Epithelial cell of umbilical artery (primary cell): ENCODE measurements at places on chromosomes 3 and 15. TPM values are rescaled to one million over a fixed set of nuclear protein-coding genes. Genes with fewer than 3 reads are reported as not detected.

Gene DAZL
- not detected in 2 replicates for total RNA-seq

Gene MST1R
- 0.30 and 0.97 TPM in 2 replicates for total RNA-seq

Gene SYNPR
- not detected in 2 replicates for total RNA-seq

Gene AMIGO3
- 0.32 TPM in 1 of 2 replicates, not detected in the other for total RNA-seq

Gene KCNMB3
- 0.65 and 1.1 TPM in 2 replicates for total RNA-seq

Gene SPINT1
- total RNA-seq = 0.97 and 1.2 TPM in 2 replicates

Gene BCHE
- 12.0 and 36.5 TPM in 2 replicates for total RNA-seq

Gene ZNF619
- 5.2 and 10.2 TPM in 2 replicates for total RNA-seq

Gene TLR9
- total RNA-seq = not detected in 2 replicates

Gene FANCD2OS
- total RNA-seq = not detected in 2 replicates

Gene ARHGEF26
- total RNA-seq = 0.46 and 0.97 TPM in 2 replicates

Gene LIPC
- not detected in 2 replicates for total RNA-seq

Gene STRIT1
- total RNA-seq = not detected in 2 replicates

Gene SENP5
- 50.3 and 58.4 TPM in 2 replicates for total RNA-seq

Gene KCNH8
- under 0.01 TPM in 1 of 2 replicates, not detected in the other for total RNA-seq

Gene ADAMTS7
- total RNA-seq = 4.6 and 8.8 TPM in 2 replicates

Gene HMCES
- total RNA-seq = 24.4 and 31.2 TPM in 2 replicates

Gene LYSMD2
- total RNA-seq = 11.1 and 18.8 TPM in 2 replicates

Gene DUOXA1
- not detected in 2 replicates for total RNA-seq

Gene SNTN
- total RNA-seq = not detected in 2 replicates

Gene LMAN1L
- not detected in 2 replicates for total RNA-seq

Gene ITIH3
- not detected in 2 replicates for total RNA-seq

Gene KNL1
- total RNA-seq = 18.5 and 24.8 TPM in 2 replicates
